Fibroblast of lung (primary cell): ENCODE measurements at places on chromosomes 16 and 17.

DNA sequence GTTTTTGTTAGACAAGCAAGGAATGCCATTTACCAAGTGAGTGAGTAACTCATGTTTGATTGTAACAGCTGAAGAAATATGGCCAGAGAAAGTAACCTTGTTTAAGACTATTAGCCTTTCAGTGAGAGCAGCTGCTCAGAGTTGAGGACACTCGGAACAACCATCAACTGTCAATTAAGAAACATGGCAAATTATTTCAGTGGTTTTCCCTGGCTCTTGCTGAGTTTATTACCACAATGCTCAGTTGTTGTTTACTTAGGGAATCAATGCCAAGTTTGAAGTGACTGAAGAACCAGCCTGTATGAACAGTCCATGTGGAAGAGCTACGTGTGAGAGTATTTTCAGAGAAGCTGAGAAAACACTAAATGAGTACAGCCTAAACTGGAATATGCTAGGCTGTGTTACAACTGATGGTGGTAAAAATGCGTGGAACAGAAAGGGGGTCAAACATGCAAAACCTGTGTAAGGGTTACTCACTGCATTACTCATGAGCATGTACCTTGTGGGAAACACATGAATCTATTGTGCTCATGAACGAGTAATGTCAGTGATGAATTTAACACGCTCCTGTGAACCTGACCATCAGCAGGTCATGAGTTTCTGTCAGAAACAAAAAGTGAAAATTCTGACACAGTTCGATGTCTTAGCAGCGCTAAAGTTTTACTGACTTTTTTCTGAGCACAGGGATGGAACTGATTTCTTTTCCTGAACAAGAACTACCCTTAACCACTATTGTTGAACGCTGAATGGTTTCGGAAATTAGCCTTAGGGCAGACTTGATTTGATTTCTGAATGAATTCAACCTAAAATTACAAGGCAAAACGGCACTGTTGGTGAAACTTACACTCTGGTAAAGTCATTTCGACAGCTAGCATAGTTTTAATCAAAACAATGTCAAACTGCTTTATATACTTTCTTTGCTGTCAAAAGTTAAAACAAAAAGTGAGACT, 33.5 kb downstream of the GNA13 start:
- peak; percentile 87 for DNase-seq

DNA sequence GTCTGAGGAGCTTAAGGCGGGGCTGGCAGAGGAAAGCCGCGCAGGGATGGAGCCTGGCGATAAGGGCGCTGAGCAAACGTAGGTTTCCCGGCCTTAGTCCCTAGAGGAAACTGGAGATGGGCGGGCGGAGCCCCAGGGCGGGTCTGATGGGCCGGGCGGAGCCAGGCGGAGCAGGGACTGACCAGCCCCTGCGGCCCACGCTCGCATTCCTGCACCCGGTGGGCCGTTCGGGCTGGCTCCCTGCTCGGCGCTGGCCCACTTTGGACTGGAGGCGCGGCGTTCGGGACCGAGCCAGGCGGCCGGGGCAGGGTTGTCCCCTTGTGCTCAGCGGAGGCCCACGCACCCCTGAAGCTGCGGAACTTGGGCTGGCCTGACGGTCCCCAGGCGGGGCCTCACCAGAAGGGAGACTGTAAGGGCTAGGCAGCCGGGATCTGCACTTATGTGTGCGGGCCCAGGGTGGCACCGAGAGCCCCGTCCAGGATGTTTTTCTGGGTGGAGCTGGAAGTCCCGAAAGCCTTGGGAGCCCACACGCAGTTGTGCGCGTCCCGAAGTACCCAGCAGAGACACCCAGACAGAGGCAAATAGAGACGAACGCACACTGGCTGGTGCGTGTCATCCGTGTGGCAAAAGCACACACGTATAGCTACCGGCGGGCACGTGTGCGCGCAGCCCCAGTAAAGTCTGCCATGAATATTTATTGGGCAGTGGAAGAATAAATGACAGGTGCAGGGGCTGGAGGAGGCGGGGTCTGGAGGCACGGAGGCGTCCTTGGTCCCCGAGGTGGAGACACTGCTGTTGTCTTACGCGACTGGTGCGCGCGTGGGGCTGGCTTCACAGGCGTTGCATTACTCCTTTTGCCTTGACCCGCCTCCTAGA, 1.4 kb downstream of the PYDC1 start:
- peak; percentile 71 for DNase-seq

- DNase-seq: peak; percentile 57
Observed at GRCh38 chr17:40813804-40814203, 8.6 kb downstream of the KRT10 start.

DNA sequence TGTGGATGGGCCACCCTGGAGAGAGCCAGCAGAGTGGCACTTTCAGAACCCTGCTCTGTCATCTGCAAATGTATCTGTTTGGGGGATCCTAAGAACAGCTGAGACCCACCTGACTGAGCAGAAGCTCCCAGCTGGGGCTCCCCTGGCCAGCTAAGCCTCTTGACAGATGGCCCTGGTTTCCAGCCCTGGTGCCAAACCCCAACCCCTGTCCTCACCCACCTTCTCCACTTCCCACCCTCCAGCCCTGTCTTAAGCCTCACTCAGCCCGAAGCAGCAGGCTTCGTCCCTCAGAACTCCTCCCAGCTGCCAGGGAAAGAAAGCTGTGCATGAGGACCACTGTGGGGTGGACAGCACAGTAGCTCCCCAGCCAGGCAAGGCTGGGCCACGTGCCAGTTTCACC, 3.5 kb upstream of the KRT9 start:
- DNase-seq: no peak

DNA sequence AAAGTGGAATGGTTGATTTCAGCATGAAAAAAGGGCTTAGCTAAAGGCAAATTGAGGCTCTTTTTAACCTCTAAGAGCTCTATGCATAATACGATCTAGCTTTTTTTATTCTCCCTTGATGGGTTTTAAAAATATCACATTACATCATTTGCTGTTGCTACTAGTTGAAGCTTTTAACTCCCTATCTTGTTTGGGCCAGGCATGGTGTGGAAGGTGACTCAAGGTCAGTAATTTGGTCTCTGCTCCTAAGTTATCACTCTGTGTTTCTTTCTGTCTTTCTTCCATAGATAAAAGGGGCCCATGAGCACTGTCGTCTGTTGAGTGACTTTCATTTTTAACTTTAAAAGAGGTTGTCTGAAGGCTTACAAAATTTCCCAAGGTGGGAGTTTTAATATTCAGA, 58.1 kb upstream of the GOT2 start:
- no peak for DNase-seq

- DNase-seq: peak; percentile 19
Observed at GRCh38 chr17:68011199-68011665, 15.0 kb upstream of the C17orf58 start.

DNA sequence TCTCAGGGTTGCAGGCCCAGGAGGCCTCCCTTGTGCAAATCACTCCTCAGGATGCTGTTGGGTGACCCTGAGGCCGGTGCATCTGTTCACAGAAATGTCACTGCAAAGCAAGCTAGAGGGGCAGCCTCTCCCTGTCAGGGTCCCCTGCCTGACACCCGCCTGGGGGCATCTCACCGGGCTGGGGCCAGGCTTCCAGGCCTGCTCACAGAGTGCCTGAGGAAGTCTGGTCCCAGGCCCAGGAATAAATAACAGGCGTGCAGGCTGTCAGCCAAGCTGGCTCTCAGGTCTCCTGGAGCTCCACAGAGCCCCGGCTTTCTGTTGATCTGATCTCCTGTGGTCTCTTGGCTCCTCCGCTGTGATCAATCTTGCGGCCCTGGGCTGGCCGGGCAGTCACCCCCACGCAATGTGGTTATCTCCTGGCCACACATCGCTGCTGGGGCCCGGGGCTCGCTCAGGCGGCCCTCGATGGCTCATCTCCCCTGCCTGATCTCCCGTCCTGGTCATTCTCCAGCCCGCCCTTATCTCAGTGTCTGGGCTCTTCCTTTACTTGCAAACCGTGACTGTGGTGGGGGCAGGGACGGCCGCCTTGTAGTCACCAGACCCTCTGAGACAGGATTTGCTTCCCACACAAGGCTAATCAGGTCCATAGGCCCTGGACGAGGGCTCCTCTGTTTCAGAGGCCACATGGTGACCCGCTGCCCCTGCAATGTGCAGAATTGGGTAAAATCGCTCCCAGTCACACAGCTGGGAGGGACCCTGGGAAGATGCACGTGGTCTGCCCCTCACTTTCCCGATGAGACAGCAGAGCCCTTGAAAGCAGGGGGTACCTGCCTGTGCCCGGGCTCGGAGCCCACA, 231.2 kb upstream of the GSE1 start:
- no peak for DNase-seq

DNA sequence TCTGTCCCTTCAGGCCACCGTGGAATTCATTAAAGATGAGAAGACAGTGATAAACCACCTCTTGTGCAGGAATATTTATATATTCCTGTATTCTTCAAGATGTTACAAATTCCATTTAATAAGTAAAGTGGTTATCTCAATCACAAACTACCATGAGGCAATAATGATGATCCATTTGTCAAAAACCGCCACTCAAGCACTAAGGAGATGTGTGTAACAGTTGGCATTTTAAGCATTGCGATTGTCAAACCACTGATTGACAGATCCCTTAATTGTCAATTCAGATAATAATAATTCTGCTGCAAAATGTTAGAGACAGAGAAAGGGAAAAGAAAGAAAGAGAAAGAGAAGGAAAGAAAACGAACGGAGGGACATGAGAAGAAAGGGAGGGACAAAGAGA, 476.1 kb upstream of the RBFOX1 start:
- no peak for DNase-seq

DNA sequence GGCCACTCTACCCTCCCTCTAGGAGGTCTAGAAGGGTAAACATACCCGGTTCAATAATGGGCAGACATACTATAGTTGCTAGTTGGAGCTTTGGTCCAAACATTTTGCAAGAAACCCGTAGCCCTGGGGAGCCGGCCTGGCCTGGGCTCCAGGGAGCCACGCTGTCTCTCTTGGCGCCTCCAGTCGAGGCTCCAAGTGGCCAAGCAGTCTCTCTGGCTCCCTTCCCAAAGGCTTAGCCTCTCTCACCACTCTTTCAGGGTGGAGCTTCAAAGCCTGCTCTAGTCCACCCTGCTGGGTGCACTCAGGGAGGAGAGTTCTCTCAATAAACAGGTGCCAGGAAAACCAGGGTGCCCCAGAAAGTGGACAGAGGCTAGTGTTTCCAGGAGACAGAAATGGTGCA, 32.2 kb downstream of the RCVRN start:
- DNase-seq: no peak

- DNase-seq: no peak
Observed at GRCh38 chr17:43412166-43412565, 13.4 kb downstream of the ARL4D start.

DNA sequence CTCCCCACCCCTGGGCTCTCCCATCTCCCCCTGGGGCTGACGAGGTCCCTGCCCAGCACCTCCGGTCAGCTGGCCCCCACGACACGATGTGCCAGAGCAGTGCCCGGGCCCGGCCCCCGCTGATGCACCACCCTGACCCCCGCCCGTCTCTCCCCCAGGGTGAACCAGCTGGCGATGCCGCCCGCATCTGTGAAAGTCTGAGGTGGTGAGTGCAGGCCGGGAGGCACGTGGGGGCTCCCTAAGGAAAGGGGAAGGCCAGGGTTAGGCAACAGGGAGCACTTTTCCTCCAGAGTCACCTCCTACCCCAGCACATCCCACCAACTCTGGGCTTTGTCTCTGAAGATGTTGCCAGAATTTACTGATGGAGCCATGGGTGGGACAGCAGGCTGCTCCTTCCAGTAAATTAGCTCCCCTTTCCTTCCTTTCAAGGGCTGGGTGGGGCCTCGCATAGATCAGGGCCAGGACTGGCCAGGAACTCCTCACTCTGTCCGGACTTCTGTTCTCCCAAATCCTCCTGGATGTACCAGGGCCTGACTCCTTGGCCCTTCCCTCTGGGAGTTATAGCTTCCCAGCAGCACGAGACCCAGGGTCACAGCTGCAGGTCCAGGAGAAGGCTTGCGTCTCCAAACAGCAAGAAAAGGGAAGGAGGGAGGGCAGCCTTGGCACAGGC, 18.3 kb downstream of the MYBBP1A start:
- peak; percentile 12 for DNase-seq

DNA sequence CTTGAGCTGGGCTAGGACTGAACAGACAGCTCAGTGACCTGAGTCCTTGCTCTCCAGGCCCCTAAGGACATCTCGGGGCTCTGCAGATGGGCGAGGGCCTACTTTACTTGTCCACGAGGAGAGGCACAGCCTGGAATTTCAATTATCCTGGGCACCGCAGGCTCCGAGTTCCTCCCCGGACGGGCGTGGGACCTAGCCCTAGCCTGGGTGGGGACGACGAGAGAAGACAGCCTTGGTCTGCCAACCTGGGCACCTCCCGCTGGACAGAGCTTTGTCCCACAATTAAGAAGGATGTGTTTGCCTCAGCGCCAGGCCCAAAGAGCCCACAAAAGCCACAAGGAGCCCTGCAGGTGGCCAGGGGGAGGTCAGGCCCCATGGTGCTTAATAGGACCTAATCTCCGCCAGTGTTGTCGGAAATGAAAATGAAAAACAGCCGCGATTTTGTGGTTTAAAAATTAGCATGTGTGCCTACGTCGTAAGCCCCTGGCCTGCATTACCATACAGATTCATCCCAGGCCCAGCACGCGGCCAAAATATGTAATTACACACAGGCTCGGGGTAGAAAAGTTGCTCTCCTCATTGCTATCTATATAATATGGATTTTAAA, 51.4 kb upstream of the LHX1 start:
- DNase-seq: no peak

DNA sequence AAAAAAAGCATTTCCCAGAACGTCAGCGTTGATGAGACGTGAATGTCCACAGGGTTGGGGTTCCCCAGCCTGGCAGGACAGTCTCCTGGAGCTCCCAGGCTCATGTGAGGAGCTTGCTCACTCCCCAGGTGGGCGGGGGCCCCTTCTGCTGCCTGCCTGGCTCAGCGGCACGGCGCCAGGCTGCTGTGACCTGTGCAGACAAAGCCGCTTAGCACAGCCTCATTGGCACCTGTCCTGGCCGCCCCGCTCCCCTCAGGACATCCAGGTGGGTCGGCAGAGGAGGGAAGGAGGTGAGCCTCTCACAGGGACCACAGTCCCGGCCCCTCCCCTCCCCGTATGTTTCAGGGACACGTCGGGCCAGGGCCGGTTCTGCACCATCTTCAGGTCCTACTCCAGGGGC, 12.9 kb upstream of the WFIKKN1 start:
- DNase-seq: no peak

- DNase-seq: no peak
Observed at GRCh38 chr16:85984947-85985451, 86.0 kb downstream of the IRF8 start.

DNA sequence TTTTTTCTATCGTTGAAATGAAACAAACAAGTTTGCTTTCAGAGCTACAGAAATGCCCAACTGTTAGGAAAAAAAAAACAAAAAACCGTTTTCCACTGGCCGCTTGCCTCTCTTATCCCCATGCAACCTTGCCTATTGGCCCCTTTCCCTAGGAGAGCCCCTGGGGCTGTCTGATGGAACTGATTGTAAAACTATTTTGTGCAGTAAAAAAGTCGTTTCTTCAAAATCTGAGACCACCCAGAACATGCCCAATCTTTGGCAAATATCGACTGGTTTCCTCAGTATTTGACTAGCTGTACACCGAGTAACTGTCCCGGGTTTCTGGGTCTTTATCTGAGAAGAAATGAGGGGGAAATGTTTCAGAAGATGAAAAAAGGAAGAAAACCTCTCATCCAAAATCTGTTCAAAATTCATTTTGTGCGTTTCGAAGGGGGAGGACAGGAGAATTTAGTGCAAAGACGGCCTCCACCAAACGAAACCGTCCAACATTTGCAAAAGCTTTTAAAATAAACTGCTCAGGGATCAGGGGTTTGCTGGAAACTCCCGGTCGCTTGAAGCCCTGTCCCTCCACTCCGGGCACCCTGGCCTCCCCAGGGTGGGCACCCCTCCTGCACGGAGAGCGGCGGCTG, 1.1 kb upstream of the GNAO1 start:
- no peak for DNase-seq

- peak; percentile 60 for DNase-seq
Observed at GRCh38 chr17:27319541-27320221, 25.8 kb downstream of the WSB1 start.

- no peak for DNase-seq
Observed at GRCh38 chr17:77827511-77827910, 131.0 kb upstream of the TNRC6C start.
